ENCODE measurements at places on chromosomes 5 and 9.

GRCh38 chr5:109938453-109938852, 248.7 kb downstream of the MAN2A1 start:
- DNase-seq = no peak

DNA sequence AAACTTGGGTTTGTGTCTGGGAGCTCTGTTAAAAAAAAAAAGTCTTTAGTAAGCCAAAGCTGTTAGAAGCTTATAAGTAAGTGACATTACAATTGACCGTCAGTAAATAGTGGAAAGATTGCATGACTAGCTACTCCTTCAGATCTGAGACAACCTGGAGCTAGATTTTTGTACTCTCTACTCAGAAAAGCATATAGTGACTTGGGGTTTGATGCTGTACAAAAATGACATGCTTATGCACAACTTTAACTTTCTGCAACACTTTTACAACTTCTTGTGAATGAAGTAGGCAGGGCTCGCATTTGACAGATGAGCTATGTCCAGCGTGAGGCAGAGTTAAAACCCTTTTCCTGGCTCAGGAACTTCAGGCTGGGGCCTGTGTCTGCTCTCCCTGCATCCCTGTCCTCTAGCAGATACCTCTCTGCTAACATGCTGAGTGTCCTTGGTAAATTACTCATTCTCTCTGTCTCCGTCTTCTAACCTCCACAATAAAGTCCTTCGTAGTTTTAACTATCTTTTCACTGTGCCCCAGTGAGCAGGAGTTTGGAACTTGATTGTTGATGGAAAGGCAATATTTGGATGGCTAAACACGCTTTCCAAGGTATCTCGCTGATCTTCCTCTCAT, 471 bp upstream of the GHR start:
- no peak for DNase-seq

GRCh38 chr5:91910655-91911054, 527.5 kb upstream of the ARRDC3 start:
- DNase-seq = no peak

DNA sequence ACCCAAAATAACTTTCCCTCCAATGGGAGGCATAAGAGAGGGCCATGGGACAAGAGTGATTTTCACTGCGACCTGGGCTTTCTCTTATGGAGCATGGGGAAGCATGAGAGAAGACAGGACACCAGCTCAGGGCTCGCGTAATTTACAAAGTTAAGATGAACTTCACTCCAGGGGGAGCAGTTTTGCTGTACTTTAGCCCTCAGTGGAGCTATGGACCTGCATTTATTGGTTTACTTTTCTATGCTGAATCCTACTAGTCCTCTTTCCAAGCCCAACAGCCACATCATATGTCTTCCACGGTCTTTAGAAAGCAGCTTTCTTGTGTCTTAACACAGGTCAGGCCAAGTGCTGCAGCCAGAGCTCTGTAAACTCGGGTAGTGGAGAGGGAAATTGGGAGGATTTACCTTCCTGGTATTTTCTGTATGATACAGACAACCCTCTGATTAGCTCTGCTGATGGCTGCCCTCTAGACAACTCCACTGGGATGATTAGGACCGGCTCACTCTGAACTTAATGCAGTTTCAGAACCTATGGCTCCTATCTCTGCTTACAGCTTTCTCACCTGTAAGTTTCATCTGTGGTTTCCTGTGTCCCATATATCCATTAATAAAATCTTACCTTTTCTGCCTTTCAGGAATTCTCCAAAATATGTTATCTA, 581.0 kb upstream of the RORB start:
- DNase-seq = no peak

DNA sequence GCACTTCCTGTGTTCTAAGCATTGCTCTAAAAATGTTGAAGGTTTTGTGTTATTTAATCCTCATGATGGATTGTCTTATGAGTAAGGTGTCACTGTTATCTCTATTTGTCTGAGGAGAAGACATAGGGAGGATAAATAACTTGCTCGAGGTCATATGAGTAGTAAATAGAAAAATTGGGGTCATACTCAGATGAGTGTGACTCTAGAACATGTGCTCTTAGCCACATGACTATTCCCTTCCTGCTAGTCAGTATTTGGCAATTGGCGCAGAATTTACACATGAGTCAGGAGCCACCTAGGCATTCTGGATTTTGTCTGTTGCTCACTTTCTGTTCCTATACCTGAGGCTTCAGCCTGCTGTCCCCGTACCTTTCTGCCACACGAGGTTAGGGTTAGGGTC, 234.6 kb upstream of the CD180 start:
- no peak for DNase-seq

- DNase-seq = no peak
These were observed 253.4 kb downstream of the ARHGAP26 start for GRCh38 chr5:143023411-143024096.

DNA sequence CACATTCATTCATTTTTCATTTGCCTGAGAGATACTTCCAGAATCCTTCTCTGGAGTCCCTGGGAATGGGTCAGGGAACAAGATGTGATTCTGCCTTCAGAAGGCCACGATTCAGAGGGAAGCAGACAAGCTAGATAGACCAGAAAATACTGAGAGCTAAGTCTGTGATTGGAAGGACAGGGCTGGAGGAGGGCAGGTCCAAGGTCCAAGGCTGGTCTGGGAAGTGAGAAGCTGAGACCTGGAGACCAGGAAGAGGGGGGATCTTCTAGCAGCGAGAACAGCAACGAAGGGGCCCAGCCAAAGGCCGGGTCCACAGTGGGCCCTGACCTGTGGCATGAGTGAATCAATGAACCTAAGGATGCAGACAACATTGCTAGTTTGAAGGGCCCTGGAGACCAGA, 4.1 kb upstream of the IER5L start:
- DNase-seq = no peak

- no peak for DNase-seq
These were observed 408.9 kb upstream of the DMAC1 start for GRCh38 chr9:8208465-8208864.

DNA sequence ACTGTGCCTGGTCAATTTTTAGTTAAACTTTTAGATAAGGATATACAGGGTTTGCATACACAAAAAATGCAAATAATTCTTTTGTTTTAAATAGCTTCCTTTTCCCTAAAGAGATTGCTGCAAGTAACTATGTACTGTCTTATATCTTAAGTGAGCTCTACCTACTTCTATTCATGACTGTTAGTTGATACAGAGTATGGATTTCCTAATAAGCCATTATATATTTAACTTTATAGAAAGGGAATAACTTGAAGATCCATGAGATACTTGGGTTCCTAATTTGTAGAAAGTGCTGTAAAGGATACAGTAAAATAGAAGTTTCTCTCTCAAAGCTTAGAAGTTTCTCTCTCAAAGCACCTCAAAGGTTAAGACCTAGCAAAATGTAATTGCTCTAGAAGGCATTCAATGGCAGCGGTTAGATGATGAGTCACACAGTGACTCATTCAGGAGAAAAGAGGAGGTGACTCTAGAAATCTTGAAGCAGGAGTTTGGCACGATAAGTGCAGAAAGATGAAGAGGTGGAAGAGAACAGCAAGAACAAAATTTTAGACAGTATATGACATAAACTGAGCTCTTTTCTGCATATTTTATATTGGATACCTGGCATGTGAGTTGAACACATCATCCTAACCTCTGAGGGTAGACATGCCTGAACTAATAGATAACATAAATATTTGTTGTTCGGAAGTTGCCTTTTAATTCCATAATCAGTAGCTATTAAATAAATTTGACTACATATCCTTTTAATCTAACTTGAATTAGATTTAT, 5.5 kb upstream of the DNAJC21 start:
- no peak for DNase-seq

DNA sequence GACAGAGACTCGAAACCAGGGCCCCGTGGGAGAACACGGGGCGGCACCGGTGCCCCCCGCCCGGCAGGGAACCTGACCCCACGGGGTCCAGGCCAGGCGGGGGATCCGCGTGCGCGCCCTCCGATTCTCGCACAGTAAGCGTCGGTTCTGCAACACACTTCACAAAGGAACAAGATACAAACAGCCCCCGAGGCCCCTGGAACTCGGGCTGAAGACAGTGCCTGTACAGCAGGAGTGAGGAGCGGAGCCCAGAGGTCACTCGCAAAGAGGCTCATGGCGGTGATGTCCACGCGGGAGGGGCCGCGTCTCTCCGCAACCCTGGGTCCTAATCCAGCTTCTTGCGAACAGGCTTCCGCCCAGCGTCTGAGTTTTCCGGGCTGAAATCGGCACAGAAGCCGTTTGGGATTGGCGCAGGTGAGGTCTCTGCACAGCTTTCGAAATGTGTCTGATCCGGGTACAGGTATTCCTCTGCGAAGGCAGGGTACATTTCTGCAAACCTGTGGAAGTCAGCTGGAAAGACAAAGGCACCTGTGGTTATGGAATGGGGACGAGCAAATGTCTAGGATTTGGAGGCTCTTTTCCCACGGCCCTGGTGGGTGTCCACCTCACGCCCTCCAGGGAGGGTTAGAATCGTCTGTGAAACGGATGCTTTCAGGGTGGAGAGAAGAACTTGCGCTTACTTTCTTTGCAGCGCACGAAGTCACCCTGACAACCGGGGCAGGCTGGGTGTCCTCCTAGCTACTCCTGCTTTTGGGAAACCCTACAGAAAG, 18.3 kb upstream of the SLC6A3 start:
- peak; percentile 68 for DNase-seq

GRCh38 chr5:158753354-158753753, 346.4 kb downstream of the EBF1 start:
- DNase-seq = no peak

GRCh38 chr9:16343249-16344237, 526.9 kb downstream of the BNC2 start:
- DNase-seq = no peak

DNA sequence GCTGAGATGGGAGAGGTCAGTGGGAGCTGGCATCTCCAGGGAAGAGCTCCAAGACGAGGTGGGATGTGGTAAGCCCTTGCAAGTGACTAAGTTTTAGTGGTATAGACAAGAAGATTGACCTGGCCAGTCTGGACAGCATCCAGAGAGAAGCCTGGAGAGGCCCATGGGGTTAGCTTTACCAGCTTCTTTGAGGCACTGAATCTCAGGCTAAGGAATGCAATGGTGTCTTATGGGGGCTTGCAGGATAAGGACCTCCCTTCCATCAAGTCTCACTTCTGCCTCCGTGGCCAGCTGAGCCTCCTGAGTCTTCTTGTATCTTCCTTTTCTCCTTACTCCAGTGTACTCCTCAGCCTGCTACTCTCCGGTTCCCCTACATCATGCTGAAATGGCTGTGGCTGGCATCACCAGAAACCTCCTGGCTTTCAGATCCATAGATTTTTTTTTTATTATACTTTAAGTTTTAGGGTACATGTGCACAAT, 56.5 kb upstream of the JADE2 start:
- DNase-seq = peak; percentile 29

DNA sequence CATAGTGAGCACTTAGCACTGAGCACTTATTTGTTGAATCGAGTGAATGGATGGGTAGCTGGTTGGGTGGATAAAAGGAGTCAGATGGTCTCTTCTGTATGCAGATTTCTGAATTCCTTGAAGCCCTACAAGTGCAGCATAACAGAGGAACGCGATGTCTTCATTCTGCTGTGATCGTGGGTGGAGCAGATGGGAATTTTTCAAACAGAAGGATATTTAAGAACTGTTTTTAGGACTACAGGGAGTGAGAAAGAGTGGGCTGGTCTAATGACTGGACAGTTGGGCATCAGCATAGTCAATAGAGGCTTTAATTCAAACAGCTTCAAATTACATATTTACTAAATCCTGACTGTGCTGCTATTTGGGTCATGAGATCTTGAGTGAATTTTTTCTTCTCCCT, 253.2 kb downstream of the CEMIP2 start:
- DNase-seq = no peak

DNA sequence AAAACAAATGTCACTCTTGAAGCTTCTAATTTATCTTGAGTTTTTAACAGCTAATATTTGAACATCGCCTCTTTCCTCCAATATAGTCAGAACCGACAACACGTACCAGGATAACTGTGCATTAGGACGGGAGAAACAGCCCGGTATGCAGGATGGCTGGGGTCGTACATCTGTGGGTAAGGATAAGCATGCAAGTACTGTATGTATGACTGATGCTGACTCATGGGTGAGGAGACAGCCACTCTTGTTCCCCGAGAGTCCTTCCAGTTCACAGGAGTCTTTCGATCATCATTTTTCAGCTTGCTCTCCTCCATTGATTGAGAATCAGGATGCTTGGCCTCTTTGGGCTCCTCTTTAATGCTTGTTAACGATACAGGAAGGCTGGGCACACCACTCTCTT, 102.3 kb downstream of the ZNF608 start:
- DNase-seq = no peak

- no peak for DNase-seq
These were observed 117.8 kb downstream of the ERCC6L2 start for GRCh38 chr9:95993337-95993736.

DNA sequence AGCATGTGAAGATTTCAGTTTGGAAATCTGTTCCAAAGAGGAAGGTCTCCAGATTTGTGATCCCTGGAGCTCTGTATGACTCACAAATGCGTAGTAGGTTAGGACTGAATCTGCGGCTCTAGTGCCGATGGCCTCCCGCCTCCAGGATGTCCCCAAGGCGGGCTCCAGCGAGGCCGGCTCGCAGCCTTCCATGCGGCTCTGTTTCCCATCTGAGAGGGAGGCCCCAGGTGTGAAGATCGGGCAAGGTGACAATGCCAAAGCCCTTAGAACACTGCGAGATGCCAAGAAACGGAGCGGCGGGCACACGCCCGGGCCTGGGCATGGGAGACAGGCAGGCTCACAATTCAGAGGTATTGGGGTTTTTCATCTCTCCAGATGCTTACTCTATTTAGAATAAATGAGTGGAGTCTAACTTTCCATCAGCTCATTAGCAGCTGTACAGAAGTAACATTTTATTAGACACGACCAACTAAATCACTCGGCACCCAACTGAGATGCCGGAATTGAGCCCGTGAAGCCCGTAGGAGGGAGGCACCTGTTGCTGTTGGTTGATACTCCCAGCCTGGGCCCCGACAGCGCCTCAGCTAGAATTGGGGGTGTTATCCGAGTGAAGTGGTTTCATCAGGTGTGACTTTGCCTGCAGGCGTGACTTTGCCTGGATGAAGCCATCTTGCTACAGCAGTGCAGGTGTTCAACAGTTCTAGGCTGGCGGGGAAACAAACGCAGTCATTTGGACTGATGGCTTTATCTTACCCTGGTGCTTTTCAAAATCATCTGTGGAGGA, 7.4 kb upstream of the MRPS2 start:
- peak; percentile 52 for DNase-seq

GRCh38 chr5:85648495-85648894, 969.2 kb upstream of the COX7C start:
- DNase-seq = no peak

- DNase-seq = peak; percentile 13
These were observed 14.8 kb downstream of the ENHO start for GRCh38 chr9:34507966-34508365.

- peak; percentile 69 for DNase-seq
These were observed 9.3 kb upstream of the EDIL3 start for GRCh38 chr5:84393969-84394368.

DNA sequence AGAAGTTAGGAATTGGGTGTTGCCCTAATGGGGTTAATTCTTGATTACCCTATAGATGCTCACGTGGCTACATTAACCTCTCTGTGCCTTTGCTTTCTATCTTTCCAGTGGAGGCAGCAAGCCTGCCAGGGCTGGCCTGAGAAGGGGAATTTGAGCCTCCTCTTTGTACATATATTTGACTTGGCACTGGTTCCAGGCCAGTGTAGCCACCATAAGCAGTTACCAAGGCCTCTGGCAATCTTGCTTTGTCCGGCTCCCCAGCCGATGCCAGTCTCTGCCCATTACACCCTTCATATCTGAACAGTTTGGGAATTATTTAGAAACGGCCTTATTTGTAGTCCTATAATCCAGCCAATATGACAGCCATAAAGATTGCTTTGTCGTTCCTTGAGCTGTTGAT, 58.6 kb upstream of the PPARGC1B start:
- no peak for DNase-seq

- no peak for DNase-seq
These were observed 124.9 kb downstream of the MRPS30 start for GRCh38 chr5:44933686-44934085.

All from RWPE2 (cell line).